ENCODE measurements at places on chromosomes 7 and 10. TPM values are rescaled to one million over a fixed set of nuclear protein-coding genes. Genes with fewer than 3 reads are reported as not detected.

- no peak for DNase-seq
Observed at GRCh38 chr10:44723619-44724325, 187.4 kb upstream of the TMEM72 start.

DNA sequence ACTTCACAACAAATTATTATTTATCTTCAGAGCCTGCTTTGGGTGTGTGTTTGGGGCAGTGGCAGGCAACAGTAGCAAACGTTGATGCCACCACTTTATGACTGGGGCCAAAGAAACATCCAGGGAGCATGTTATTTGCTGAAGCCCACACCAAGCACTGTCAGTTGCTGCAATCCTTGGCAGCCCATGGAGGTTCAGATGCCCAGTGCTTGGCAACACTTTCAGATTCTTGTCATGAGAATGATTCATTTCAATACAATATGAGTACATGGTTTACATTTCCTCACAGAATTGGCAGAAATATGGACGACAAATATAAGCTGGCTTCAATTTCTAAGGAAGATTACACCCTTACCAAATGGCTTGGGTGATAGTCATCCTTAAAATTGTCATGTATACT, 46.5 kb upstream of the GLI3 start:
- DNase-seq: no peak

Gene MCU
- total RNA-seq: 51.4 TPM

- DNase-seq: no peak
Observed at GRCh38 chr10:133231244-133231945, 1.4 kb downstream of the UTF1 start.

DNA sequence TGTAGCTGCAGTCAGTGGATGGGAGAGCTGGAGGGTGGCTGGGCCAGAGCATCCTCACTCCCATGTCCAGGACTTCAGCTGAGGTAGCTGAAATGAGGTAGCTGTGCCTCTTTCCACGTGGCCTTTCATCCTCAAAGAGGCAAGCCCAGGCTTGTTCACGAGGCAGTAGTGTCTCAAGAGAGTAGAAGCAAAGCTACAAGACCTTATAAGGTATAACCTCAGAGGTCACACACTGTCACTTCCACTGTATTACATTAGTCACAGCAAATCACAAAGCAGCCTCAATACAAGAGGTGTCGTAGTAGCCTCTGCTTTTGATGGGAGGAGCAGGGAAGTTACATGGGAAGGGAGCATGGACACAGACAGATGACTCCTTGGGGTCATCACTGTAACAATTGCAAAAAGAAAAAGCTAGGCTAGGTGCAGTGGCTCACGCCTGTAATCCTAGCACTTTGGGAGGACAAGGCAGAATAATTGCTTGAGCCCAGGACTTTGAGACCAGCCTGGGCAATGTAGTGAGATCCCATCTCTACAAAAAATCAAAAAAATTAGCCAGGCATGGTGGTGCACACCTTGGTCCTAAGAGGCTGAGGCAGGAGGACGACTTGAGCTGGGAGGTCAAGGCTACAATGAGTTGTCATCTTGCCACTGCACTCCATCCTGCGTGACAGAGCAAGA, 97.5 kb downstream of the SKIDA1 start:
- DNase-seq: no peak

DNA sequence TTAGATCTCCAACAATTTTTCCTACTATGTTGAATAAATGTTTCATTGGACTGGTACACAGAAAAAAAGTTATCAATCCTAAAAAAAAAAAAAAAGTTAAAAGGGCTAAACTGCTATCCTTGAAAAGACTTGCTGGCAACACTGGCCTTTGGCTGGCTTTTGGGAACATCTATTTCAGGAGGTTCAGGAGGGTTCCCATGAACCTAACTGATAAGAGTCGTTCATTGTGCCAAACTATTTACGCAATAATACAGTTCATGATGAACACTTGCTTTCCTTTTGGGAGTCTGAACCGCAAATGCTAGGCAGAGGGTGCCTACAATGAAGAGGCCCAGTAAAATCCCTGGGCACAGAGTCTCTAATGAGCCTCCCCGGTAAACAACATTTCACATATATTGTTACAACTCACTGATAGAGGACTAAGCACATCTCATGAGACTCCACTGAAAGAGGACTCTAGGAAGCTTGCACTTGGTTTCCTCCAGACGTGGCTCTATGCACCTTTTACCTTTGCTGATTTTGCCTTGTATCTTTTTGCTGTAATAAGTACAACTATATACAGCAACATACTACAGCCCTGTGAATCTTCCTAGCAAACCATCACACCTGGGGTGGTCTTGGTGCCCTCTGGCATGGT, 45.0 kb downstream of the ZFAND4 start:
- DNase-seq: no peak

Gene CPN1
- not detected for total RNA-seq

DNA sequence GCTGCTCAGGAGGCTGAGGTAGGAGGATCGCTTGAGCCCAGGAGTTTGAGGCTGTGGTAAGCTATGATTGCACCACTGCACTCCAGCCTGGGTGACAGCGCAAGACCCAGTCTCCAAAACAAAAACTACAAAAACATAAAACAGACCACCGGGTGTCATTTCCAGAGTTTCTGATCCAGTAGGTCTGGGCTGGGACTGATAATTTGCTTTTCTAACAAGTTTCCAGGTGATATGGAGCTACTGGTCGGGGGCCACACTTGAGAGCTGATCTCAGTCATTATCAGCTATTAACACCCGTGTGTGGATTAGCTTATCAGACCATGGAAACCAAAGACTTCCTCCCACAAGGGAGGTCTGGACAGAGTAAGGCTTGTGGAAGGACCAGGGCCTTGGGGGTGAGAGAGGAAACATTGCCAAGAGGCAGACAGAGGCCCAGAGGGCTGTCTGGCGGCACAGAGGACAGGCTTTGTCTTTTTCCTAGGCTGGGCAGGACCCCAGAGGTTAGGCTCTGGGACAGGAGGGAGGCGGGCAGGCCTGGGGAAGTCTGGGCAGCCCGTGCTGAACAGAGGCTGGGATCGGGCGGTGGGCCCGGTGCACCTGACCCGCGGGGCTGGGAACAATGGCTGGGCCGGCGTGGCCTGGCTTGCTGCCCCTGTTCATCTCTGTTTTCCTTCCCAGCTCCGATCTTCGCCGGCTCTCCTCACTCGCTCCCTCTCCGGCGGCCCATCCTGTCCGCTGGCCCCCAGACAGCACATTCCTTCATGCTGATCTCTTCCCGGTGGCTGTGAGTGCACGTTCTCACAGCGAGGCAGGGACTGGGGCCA, 25.2 kb downstream of the TMEM270 start:
- no peak for DNase-seq
